ENCODE measurements at places on chromosomes 6 and 20.

GRCh38 chr6:168145747-168146596 lies 67.0 kb upstream of the FRMD1 start:
- DNase-seq, result no peak

- DNase-seq, result no peak
Observed at GRCh38 chr6:49416195-49416594, 46.9 kb downstream of the MMUT start.

- DNase-seq, result no peak
Observed at GRCh38 chr6:108727966-108728730, 120.1 kb upstream of the ARMC2 start.

- DNase-seq, result no peak
Observed at GRCh38 chr6:113304116-113304515, 553.0 kb upstream of the MARCKS start.

DNA sequence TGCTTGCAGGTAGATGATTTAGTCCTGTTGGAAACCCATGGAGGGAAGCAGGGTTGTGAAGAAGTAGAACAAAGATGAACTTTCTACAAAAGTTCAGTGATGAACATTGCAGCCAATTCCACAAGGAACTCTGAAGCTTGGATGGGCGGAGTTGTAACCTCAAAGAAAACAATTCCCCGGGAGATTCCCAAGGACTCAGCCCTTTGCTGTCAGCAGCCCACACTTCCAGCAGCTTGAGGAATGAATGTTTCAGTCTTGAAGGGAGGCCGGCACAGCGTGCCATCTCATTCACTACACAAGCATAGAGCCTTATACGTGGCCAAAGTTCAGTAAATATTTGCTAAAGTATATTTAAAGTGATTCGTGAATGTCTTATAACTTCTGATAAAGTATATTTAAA lies 269.4 kb downstream of the NKAIN2 start:
- DNase-seq, result no peak

DNA sequence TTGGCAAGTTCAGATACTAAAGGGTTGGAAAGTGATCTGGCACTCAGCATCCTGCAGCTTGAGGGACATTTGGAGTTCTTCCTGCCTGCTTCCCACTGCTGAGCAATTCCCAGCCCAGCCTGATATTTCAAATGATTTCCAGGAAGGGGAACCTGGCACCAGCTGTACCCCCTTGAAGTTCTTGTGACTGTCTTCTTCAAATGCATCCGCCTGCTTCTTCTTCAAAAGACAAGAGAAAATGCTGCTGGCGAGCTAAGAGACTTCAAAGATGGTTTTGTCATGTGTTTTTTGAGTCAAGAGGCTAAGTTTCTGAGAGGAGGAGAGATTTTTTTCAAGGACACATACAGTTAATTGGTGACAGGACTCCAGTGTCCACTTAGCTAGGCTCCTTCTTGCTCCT lies 42.6 kb upstream of the B4GALT5 start:
- DNase-seq, result no peak

GRCh38 chr6:90446164-90446563 lies 140.7 kb downstream of the MAP3K7 start:
- DNase-seq, result no peak

DNA sequence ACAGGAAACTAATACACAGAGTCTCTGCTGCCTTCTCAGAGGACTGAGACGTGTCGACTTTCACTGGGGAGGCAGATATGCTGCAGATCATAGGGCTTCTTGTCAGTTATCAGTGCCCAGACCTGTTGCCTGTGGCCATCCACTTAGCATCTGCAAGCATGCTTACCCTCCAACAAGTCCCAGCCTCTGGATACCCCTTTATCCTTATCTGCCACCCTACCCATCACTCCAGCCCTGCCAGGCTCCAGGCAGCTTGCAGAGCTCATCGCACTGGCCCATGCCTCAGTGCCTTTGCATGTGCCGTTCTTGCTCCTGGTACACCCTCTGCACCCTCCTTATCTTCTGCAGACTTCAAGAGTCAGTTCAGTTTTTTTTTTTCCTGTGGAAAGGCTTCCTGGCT lies 119.2 kb downstream of the TOX2 start:
- no peak for DNase-seq

GRCh38 chr6:103002282-103002681 lies 1608.8 kb downstream of the GRIK2 start:
- no peak for DNase-seq

DNA sequence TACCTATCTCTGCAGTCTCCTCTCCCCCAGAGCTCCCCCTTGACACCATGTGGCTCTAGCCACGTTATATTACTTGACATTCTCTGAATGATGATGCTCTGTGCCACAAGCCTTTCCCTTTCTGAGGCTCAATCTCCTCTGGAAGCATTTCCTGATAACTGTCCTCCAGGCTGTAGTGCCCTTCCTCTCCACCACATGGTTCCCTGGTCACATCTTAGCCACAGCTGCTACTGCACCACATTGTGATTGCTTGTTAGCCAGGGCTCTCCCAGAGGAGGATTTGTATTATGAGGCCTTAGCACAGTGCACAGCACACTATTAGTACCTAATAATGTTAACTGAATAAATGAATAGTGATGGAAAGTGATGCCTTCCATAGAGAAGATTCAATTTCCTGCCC lies 63.9 kb upstream of the RCAN2 start:
- DNase-seq, result no peak

GRCh38 chr6:90328004-90328403 lies 31.4 kb upstream of the BACH2 start:
- DNase-seq, result no peak
